T-helper 17 cell (primary cell): ENCODE measurements at places on chromosomes 1 and 21.

DNA sequence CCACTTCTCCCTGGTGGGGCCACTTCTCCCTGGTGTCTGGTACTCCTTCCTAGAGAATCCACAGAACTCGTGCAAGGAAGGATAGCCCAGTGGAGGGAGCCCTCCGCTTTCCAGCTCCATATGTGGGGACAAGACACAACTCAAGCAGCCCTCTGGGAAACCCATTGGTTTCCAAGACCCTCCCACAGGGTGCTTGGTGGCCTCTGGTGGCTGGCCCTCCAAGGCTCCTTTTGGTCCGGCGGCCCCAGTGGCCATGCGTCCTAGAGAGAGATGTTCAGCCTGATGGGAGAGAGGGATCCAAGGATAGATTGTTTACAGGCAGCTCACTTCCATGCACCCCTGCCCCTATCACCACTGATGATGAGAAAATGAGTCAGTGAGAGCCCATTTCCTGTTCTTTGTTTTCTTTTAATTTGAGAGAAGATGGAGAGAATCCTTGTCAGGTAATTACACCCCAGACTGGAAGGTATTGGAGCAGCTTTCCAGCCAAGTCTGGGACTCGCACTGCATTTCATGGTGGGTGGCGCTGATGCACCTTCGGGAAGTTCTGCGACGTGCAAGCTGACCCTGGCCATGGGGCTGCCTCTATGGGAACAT is 486.2 kb upstream of the VAMP3 start:
- H3K27me3 ChIP-seq: peaks cover 56% of the 10 kb centered on the region
- no peak for DNase-seq
- H3K4me1 ChIP-seq: peaks cover 2% of the 10 kb centered on the region
- no peak overlapping the region for H3K27ac ChIP-seq

GRCh38 chr1:30427545-30427944 is 295.8 kb downstream of the MATN1 start:
- H3K36me3 ChIP-seq: peaks cover 5% of the 10 kb centered on the region
- H3K4me3 ChIP-seq: no peak overlapping the region
- no peak overlapping the region for H3K27ac ChIP-seq
- peaks cover 10% of the 10 kb centered on the region for H3K27me3 ChIP-seq
- H3K4me1 ChIP-seq: no peaks in the 10 kb centered on the region
- no peak for DNase-seq

DNA sequence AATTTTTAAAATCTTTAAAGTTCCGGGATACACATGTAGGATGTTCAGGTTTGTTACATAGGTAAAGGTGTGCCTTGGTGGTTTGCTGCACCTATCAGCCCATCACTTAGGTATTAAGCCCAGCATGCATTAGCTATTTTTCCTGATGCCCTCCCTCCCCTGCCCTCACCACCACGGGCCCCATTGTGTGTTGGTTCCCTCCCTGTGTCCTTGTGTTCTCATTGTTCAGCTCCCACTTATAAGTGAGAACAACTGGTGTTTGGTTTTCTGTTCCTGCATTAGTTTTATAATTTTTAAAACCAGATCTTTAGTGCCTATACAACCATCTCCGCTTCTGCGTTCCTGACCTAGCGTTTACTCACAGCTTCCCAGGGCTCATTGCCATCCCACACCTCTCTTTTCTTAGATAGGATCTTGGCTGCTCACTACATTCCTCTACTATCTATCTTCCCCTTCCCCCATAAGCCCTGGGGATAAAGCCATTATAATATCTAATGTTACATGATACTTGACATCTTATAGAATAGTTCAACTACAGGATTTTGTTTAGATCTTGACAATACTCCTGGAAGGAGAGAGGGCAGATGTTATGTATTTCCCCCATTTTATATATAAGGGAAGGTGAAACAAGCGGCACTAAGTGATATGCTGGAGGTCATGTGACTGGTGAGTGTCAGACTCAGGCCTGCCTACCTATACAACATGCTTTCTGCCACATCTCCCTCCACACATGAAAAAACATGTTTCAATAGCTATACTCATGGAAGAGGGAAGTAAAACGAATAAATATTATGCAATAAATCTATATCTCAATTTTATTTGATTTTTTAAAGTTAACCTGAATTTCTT is 52.3 kb upstream of the DNAJC6 start:
- H3K4me3 ChIP-seq: no peak overlapping the region
- no peak for DNase-seq
- H3K27ac ChIP-seq: no peak overlapping the region
- H3K4me1 ChIP-seq: peaks cover 19% of the 10 kb centered on the region

DNA sequence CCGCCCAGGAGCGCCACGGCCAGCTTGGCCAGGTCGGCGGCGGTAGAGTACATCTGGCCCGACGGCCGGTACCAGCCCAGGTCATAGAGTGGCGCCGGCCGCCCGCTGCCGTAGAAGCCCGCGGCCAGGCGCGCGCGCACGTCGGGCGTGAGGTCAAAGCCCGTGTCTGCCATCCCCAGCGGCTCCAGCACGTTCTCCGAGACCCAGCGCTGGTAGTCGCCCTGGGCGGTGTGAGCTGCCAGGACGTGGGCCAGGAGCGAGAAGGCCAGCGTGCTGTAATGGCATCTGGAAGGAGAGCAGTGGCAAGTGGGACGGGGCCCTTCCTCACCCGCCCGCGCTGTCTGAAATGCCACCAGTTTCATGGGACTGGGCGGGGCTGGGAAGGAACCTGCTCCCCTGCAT is 18.9 kb downstream of the LACTBL1 start:
- DNase-seq: no peak
- no peaks in the 10 kb centered on the region for H3K4me1 ChIP-seq
- no peaks in the 10 kb centered on the region for H3K36me3 ChIP-seq
- H3K4me3 ChIP-seq: no peak overlapping the region

DNA sequence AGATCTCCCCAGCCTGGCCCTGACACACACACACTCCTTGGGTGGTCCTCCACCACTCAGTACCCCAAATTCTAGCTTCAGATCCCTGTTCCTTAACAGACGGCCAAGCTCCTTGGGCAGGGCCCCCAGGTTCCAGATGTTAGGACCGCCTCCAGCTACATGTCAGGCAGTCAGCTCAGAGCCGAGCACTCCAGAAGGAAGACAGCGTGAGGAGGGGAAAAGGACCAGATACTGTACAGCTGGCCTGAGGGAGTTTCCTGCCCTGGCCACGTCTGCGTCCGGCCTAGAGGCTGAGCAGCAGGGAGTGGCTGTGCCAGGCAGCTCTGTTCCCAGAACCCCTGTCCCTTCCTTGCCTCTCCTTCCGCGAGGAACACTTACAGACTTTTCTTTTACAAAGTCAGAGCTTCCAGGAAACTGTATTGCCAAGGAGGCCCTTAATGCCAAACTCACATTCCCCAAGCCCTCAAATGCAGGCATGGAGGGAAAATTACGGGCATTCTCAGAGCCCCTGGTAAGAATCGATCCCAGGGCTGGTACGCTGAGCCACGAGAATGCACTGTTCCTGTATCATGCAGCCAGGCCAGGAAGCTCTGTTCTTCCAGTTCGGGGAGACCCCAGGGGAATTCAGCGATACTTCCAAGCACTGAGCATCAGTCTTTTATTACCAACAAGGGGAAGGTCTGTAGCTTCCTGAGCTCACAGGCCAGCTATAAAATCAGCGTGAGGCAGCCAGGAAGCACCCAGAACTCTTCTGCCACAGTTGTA is 45.2 kb upstream of the CNTN2 start:
- no peak overlapping the region for H3K4me3 ChIP-seq
- H3K36me3 ChIP-seq: no peaks in the 10 kb centered on the region
- DNase-seq: no peak
- H3K27me3 ChIP-seq: peaks cover 54% of the 10 kb centered on the region
- H3K4me1 ChIP-seq: peaks cover 6% of the 10 kb centered on the region
- no peak overlapping the region for H3K27ac ChIP-seq

DNA sequence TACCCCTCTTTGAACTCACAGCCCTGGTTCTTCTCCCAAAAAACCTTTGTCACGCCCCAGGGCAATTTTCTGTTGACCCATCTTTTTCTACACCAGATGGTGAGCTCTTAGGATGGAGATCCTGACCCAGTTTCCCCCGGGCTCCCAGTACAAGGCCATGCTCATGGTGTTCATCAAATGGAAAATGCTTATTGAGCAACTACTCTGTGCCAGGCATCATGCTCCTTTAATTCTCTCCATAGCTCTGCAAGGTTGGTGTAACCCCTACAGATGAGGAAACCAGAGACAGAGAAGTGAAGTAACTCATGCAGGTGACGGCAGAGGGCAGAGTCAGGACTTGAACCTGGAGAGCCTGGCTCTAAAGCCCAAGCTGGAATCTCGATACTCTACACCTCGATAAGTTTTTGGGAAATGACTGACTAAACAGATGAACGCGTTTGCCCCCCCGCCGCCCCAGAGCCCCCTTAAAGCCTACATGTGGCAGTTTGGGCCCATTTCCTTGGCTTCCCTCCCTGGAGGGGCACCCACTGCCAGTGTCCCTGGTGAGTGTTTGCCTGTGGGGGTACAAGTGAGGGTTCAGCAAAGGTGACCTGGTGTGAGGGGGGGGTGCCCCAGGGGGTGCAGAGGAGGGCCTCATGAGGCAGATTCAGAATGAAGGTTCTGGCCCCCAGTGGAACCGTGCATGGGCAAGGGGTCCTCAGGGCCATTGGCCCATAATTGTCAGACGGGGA is 30.2 kb upstream of the RUNX3 start:
- H3K27ac ChIP-seq: peak overlapping the region; percentile 49
- DNase-seq: no peak
- H3K4me3 ChIP-seq: no peak overlapping the region
- no peaks in the 10 kb centered on the region for H3K27me3 ChIP-seq
- no peaks in the 10 kb centered on the region for H3K36me3 ChIP-seq
- peaks cover 44% of the 10 kb centered on the region for H3K4me1 ChIP-seq
